Stimulated activated naive B cell treated with anti-CD40 and anti-IgM and Interleukin-4, amounts not matched to agents 10 μg/mL and 1 μg/mL and 100 μg/mL, for 72 hours (primary cell): ENCODE measurements at places on chromosomes 13 and 19.

GRCh38 chr13:40192858-40193257, 473.6 kb downstream of the FOXO1 start:
- DNase-seq: no peak

GRCh38 chr13:44537248-44537647, 38.9 kb downstream of the TSC22D1 start:
- no peak for DNase-seq

GRCh38 chr19:36962346-36962745, 46.2 kb downstream of the ZNF568 start:
- DNase-seq: no peak

- no peak for DNase-seq
These were observed 6.2 kb downstream of the SARS2 start for GRCh38 chr19:38924388-38924787.

GRCh38 chr19:1863328-1863637, at the start of gene KLF16:
TSS of gene KLF16 (minus strand) at chr19:1863579. CDS start at chr19:1863497, 82 bp downstream.
- no peak for DNase-seq

- DNase-seq: no peak
These were observed 21.0 kb upstream of the HOMER3 start for GRCh38 chr19:18961767-18962620.

- peak; percentile 53 for DNase-seq
These were observed 25.7 kb downstream of the CCNE1 start for GRCh38 chr19:29837448-29837981.

DNA sequence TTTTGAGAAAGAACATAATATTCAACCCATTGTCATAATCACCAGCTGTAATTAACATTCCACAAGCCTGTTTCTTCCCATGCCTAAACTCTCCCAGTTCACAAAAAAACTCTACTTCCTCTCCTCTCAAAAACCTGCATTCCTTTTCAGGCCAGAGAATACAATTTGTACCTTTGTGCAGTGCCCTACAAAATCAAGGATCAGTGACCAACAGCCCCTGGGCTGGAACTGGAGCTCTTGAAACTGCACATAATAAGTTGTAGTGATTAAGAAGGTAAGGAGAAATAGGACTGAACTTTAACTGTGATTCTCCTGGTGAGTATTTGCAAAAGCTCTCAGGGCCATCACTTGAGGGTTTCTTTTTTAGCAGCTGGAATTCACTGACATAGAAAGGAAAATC, 472.7 kb downstream of the RFC3 start:
- DNase-seq: no peak

GRCh38 chr19:57068921-57069697, 50.7 kb upstream of the USP29 start:
- DNase-seq: no peak

DNA sequence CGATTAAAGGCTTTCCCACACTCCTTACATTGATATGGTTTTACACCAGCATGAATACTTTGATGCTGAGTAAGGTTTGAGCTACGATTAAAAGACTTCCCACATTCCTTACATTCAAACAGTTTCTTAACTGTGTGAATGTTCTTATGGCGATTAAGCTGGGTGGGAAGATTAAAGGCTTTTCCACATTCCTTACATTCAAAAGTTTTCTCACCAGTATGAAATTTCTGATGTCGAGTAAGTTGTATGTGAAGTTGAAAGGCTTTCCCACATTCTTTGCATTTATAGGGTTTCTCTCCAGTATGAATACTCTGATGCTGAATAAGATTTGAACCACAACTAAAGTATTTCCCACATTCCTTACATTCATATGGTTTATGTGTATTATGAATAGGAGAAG, 20.0 kb downstream of the ZNF780B start:
- no peak for DNase-seq

GRCh38 chr13:31131470-31131961, 30.2 kb downstream of the HSPH1 start:
- no peak for DNase-seq

DNA sequence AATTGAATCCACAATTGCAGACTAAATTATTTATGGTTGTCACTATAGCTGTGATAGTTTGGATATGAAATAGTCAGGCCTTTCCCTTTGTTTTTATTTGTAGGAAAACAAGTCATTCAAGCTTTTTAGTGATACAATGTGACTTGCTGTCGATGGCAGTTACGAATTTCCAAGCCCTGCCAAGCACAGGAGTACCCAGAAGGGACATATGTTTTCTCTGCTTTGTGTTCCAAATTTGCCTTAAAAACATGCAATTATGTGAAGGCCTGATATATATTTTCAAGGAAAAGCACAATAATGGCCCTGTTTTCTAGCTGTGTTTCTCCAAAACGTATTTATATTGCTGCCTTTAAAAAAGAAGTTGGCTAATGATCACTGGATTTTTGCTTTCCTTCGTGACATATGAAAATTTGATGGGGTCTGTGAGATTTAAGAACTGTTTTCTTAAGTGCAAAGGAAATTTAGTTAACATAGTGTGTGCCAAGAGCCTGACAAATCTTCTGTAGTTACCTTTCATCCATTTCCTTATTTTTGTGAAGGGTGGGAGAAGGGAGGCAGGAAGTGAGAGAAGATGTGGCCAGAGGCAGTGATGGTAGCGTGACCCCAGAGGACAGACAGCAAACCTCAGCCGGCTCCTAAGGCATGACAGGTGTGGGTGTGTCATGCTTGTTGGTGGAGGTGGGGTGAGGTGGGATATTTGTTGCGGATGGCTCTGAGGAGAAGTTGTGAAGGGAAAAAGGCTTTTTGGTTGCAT, 79.6 kb downstream of the TEX26 start:
- peak; percentile 13 for DNase-seq

GRCh38 chr13:87274209-87274819, 396.9 kb upstream of the SLITRK5 start:
- DNase-seq: no peak

DNA sequence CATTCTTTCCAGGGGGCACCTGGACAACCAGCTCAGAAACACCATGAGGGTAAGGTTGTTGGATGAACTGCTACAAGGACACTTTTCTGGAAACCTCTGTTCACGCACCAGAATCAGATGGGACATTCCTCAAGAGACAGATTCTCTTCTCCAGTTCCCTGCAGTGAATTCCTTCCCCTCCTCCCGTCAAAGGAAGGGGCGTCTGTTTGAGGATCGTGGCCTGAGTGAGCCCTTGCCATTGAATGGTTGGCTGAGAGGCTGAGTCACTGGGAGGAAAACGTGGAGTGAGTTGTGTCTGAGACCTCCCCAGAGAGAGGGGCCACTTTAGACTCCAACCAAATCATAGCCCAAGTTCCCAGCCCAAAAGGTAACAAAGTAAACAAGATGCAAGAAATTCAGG, 79.4 kb upstream of the ZNF507 start:
- no peak for DNase-seq

DNA sequence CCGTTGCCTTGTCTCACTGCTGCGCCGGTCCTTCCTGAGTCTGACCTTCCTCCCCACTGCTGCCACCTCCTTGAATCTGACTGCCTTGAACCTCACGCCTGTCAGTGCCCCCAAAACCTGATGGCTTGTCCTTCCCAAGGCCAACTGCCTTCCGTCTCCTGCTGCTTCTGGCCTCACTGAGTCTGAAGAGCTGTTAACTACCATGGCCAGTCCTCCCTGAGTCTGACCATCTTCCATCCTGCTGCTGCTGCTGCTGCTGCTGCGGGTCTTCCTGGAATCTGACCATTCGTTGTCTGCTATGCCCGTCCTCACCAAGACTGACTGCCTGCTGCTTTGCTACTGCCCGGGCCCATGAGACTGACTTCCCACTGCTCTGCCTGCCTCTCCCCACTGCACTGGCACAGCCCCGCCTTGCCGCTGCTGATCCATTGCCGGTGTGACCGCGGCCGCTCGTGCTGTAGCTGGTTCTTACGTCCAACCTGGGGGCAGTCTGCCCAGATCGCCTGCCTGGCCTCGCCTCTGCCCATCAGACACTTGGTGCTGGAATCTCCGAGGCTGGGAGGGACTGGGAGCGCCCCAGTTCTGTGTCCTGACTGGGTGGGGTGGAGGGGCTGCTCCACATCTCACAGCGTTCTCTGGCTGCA, 2.9 kb upstream of the RCN3 start:
- no peak for DNase-seq

DNA sequence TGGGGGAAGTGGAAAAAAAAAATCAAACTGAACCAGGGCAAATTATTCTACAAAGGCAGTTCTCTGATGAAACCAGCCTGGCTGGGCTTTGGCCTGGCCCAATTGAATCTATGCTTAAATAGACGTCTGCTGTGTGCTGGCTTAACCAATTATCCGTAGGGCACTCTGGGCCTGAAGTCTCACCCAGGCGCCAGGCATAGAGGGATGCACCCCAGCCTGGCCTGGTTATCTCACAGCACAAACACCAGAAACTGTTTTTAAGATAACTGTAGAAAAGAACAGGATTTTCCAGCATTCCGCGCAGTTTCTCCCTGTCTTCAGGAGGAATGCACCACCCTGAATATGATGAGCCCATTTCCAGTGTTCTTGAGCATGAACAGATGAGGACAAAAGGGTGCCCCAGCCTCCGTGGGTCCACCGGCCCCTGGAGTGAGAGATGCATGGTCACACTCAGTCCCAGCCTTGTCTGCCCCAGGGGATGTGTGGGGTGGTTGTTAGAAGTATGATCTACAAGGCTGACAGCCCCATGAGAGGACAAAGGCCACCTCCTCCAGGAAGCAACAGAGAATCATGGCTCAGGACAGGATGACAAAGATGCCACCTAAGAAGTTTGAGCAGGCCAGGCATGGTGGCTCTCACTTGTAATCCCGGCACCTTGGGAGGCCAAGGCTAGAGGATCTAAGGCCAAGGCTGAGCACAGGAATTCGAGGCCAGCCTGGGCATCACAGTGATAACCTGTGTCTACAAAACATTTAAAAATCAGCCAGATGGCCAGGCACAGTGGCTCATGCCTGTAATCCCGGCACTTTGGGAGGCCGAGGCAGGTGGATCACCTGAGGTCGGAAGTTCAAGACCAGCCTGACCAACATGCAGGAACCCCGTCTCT, 50.2 kb downstream of the PEPD start:
- DNase-seq: no peak

DNA sequence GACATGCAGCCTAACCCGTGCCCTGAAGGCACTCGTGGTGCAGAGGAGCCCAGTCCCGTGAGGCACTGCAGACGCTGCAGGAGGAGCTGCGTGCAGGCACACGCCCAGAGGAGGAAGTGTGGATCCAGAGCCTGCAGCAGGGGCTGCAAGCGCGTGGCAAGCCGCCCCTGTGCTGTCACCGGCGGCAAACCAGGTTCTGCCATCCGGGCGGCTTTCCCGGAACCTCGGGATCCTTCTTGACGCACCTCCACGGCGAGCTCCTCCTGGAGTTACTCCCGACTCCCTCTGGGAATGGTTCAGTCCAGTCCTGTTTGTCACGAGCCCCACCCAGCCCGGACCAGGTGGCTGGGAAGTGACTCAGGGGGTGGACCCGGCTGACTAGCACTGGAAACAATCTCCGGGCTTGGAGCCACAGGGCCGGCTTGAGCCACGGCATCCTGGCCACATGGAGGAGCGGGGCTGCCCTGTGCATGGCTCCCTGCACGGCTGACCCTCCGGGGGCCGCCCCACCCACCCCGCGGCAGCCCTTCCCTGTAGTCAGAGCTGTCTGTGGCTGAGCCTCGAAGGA, 10.2 kb downstream of the DPP9 start:
- no peak for DNase-seq

DNA sequence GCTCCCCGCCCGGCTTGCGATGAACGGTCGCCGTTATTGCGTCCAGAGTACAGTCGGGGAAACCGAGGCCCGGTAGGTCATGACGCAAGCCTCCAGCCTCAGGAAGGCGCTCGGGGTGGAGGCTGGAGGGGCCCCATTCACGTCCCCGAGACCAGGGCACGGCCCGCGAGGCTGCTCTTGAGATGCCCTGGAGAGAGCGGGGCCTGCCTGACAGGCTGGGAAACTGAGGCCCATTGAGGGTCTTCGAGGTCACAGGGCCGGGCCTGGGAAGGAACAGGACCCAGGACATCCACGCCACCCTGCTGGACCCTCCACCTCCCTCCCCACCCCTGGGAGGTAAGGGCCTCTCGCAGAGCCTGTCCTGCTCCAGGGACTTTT, 367 bp downstream of the NDUFS7 start:
- no peak for DNase-seq

DNA sequence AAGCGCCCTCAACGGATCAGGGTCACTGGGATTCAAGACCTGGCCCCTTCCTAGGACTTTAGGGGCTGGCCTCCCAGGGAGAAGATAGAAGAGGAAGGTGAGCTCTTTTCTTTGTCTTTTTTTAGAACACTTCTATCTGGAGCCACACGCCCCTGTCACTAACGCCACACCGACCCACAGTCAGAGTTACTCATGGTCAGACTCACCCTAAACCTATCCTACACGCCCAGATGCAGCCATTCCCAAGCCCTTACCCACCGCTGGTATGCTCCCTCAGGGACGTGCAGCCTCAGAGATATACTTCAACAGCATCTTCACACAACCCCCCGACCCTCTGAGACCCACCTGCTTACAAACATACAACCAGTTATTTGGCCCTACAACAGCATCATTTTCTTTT, 29.9 kb upstream of the MUC16 start:
- no peak for DNase-seq

- DNase-seq: no peak
These were observed 447.7 kb downstream of the GPC6 start for GRCh38 chr13:93674337-93674755.

DNA sequence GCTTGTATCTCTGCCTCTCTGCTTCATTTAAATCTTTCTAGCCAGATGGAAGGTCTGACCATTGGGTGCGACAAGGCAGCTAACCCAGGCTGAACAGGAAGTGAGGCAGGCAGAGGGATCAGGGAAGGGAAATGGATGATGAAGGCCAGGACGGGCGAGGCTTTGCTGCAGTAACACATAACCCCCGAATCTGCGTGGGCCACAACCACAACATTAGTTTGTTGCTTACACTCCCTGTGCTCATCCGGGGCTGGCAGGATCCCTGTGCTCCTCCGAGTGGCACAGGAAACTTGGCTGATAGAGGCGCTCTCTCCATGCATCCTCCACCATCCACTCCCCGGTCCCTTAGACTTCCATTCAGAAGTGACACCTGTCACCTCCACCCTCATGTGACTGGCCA, 1.1 kb upstream of the FLT3LG start:
- DNase-seq: no peak

DNA sequence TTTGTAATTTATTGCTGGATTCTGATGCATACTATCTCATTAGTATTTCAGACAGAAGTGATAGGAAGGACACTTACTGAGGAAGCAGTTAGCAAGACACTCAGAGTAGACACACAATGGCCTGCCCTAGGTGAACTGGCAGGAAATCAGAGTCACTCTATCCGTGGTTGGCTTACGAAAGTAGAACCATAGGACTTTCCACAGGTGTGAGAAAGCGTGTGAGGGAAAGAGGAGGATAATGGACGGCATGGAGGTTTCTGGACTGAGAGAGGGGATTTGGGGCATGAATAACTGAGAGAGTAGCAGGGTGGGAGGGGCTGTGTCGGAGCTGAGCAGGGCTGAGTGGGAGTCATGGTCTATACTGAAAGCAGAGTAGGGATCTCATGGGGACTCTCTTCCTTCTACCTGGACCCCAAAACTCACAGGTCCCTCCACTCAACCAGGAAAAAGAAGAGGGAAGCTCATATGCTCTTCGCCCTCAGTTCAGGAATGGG, 18.7 kb upstream of the EID2 start:
- no peak for DNase-seq

GRCh38 chr13:101529422-101529821, 76.9 kb downstream of the ITGBL1 start:
- DNase-seq: no peak

- no peak for DNase-seq
These were observed 89.0 kb upstream of the CSNK1A1L start for GRCh38 chr13:37194428-37194861.
